ENCODE measurements at places on chromosomes 7 and 10.

GRCh38 chr10:71790749-71791440 lies 17.6 kb upstream of the VSIR start:
- no peak overlapping the region for H3K27ac ChIP-seq
- H3K36me3 ChIP-seq: no peaks in the 10 kb centered on the region
- DNase-seq: no peak

GRCh38 chr10:91328320-91328984 lies 81.7 kb upstream of the HECTD2 start:
- no peak for DNase-seq
- no peaks in the 10 kb centered on the region for H3K4me1 ChIP-seq
- H3K36me3 ChIP-seq: no peaks in the 10 kb centered on the region

GRCh38 chr10:129864082-129864481 lies 100.0 kb downstream of the EBF3 start:
- H3K4me1 ChIP-seq: no peaks in the 10 kb centered on the region
- no peak overlapping the region for H3K27ac ChIP-seq
- no peaks in the 10 kb centered on the region for H3K27me3 ChIP-seq
- no peaks in the 10 kb centered on the region for H3K36me3 ChIP-seq
- DNase-seq: no peak
- no peak overlapping the region for H3K4me3 ChIP-seq

DNA sequence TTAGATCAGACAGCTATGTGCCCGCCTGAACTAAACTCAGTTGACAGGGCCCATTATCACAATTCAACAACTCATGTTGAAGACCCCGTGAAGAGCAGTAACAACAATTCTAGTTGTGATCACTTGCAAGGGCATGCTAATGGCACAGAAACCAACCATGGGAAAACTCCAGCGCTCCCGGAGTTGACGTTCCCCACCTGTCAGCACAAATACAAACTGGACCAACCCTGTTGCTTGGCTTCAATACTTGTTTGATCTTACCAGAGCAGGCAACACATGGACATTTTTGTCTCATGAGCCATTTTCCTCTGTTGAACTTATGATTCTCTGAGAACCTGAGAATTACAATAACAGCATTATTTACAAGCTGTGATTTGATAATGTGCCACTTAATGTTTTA lies 119.0 kb upstream of the LANCL2 start:
- no peak overlapping the region for H3K4me3 ChIP-seq
- H3K27ac ChIP-seq: no peak overlapping the region
- no peak for DNase-seq
- H3K4me1 ChIP-seq: no peaks in the 10 kb centered on the region
- no peaks in the 10 kb centered on the region for H3K27me3 ChIP-seq

DNA sequence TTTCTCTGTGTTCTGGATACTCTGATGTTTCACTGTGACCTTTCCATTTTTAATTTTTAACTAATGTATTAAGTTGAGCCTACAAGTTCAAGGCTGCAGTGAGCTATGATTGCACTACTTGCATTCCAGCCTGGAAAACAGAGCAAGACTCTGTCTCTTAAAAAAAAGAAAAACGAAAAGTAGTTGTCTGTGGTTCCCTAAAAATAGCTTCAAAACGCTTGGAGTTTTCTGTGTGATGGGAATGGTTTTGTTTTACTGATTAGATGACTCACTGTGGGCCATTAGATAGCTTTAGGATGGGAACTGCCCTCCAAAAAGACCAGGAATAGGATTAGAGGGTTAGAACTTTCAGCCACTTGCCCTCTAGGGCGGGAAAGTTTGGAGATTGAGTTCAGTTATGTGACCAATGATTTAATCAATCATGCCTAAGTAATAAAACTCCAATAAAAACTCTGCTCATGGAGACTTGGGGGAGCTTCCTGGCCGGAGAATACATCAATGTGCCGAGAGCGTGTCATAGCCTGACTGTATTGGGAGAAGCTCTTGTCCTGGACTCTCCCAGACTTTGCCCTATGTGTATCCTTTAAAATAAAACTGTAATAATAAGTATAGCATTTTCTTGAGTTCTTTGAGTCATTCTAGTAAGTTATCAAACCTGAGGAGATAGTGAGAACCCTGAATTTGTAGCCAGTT lies 147.1 kb downstream of the LYZL1 start:
- H3K36me3 ChIP-seq: peaks cover 4% of the 10 kb centered on the region
- no peak overlapping the region for H3K27ac ChIP-seq
- H3K4me3 ChIP-seq: no peak overlapping the region
- H3K4me1 ChIP-seq: no peaks in the 10 kb centered on the region

GRCh38 chr10:78532480-78533042 lies 498.9 kb downstream of the RPS24 start:
- H3K36me3 ChIP-seq: no peaks in the 10 kb centered on the region
- no peak for DNase-seq
- H3K4me3 ChIP-seq: no peak overlapping the region
- H3K27ac ChIP-seq: no peak overlapping the region
- no peaks in the 10 kb centered on the region for H3K4me1 ChIP-seq

GRCh38 chr10:71023704-71024283 lies 135.4 kb upstream of the PCBD1 start:
- H3K36me3 ChIP-seq: no peaks in the 10 kb centered on the region
- H3K27me3 ChIP-seq: peaks cover 3% of the 10 kb centered on the region
- no peak for DNase-seq
- H3K4me3 ChIP-seq: no peak overlapping the region

GRCh38 chr10:126854726-126855495 lies 50.3 kb upstream of the DOCK1 start:
- H3K27ac ChIP-seq: no peak overlapping the region
- no peaks in the 10 kb centered on the region for H3K36me3 ChIP-seq
- no peak for DNase-seq
- no peaks in the 10 kb centered on the region for H3K4me1 ChIP-seq

DNA sequence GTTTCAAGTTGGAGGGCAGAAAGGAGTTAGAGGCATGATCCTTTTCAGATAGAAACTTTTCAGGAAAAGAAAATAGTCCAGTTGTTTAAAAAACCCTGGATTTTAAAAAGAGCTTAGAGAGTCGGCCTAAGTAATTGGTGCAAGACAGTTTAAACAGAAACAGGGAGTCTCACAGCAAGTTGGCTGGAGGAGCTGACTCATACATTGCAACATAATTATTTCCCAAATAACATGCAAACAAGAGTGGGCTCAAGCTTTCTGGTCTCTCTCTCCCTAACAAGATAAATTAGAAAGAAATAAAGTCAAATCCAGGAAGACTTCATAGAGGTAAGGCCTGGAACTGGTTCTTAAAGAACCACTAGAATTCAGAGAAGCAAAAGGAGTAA lies 100.3 kb upstream of the AGBL3 start:
- H3K4me3 ChIP-seq: no peak overlapping the region
- no peak for DNase-seq
- H3K4me1 ChIP-seq: no peaks in the 10 kb centered on the region
- no peak overlapping the region for H3K27ac ChIP-seq
- peaks cover 3% of the 10 kb centered on the region for H3K27me3 ChIP-seq

GRCh38 chr10:53690524-53691240 lies 918.1 kb upstream of the MBL2 start:
- H3K4me1 ChIP-seq: no peaks in the 10 kb centered on the region
- no peak overlapping the region for H3K27ac ChIP-seq
- H3K4me3 ChIP-seq: no peak overlapping the region
- H3K27me3 ChIP-seq: no peaks in the 10 kb centered on the region

DNA sequence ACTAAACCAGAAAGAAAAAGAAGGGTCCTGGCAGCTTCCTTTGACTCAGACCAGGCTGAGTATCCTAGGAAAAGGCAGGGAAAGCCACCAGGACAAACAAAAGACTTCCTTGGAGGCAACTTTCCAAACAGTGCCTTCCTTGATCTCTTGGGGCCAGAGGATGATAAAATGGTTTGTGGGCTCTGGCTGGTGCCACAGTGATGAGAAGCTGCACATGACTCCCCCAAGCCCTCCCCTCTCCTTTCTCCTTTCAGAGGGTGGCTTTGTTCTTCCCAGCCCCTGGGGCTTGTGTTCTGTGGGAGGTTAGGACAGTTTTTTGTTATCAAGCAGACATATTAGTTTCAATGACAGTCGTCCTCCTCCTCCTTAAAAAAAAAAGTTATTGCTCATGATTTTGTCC lies 183.2 kb downstream of the SEM1 start:
- DNase-seq: no peak
- no peaks in the 10 kb centered on the region for H3K36me3 ChIP-seq
- no peaks in the 10 kb centered on the region for H3K4me1 ChIP-seq
- no peak overlapping the region for H3K27ac ChIP-seq
- H3K4me3 ChIP-seq: no peak overlapping the region
- H3K27me3 ChIP-seq: no peaks in the 10 kb centered on the region

DNA sequence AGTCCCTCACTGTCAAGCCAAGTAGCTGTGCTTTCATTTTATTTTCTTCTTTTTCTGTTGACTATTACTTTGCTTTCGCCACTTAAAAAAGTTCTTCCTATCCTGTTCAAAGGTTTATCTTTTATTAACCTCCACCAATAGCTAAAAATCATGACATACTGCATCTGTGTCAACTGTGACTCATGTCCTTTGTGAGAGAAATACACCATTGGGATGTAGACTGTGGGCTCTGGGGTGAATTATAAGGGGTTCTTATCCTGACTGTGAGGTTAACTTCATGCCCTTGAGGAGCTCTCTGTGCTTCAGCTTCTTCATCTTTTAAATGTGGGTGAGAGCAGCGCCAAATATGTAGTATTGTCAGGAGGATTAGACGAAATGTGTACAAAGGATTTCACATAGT lies 71.9 kb upstream of the ANKRD30A start:
- no peaks in the 10 kb centered on the region for H3K4me1 ChIP-seq
- no peak for DNase-seq
- no peaks in the 10 kb centered on the region for H3K27me3 ChIP-seq

DNA sequence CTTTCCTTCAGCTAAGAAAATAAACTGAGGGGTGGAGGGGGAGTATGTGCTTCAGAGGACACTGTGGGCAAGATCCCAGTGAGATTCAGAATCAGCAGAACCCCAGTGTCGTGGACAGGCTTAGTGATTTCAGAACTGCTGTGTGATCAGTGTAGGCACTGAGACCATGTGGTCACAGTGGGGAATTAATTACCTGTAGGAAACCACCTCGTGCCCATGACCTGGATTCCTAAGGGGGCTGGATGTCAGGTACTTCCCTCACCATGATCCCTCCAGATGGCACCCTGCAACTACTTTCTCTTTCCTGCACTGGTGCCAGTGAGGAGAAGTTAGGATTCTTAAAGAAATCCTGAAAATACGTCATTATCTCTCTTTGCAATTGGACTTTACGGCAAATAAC lies 64.4 kb downstream of the HBP1 start:
- DNase-seq: no peak
- no peak overlapping the region for H3K27ac ChIP-seq
- no peaks in the 10 kb centered on the region for H3K4me1 ChIP-seq
- H3K36me3 ChIP-seq: peaks cover 6% of the 10 kb centered on the region
- H3K4me3 ChIP-seq: no peak overlapping the region

DNA sequence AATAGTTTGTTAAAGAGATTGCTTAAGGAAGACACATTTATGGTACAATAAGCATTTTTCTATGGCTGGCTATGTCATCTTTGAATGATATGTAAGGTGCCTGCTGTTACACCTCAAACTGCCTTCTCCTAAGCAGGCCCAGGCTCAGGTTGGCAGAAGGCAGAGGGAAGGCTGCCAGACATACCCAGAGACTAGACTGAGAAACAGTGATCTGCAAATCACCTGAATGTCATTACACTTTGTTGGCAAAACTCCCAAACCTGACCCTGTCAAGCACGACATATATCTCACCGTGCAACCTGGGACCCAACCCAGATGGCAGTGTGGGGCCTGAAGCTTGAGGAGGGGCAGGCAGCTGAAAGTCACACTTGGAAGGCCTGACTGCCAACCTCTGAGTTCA lies 136.6 kb upstream of the TARP start:
- H3K4me3 ChIP-seq: no peak overlapping the region
- no peak overlapping the region for H3K27ac ChIP-seq
- no peaks in the 10 kb centered on the region for H3K36me3 ChIP-seq
- H3K27me3 ChIP-seq: no peaks in the 10 kb centered on the region
- peaks cover 11% of the 10 kb centered on the region for H3K4me1 ChIP-seq
- no peak for DNase-seq

GRCh38 chr7:33745934-33746333 lies 159.4 kb upstream of the BMPER start:
- H3K27me3 ChIP-seq: no peaks in the 10 kb centered on the region
- DNase-seq: no peak
- H3K36me3 ChIP-seq: no peaks in the 10 kb centered on the region
- no peak overlapping the region for H3K4me3 ChIP-seq

DNA sequence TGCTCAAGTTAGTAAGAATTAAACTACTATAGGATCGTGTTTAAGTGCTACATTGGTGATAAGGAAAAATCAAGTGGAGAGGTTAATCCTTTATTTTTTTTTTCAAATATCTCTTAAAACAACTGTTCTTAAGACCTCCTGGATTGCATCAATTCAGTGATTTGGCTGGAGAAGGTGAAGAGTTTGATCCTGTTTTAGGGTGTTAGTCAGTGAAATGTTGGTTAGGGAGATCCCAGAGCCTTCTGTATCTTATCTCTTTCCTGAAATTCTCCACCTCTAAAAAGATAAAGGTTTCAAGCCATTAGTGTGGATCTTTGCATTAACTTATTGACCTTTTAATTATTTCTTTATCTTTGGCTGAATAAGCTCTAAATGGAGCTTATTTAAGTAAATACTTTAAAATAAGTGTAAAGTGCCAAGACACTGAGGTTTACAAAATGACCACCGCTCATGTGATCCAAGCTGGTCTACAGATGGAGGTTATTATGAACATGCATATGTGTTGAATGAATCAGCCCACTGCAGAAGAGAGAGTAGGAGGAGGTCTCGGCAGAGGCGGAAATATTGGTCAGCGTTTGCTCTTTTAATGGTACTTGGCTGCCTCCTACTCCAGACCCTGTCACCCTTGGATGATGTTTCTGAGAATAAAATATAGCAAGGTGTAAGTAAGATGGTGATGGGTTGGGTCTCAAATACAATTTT lies 51.8 kb upstream of the BMPER start:
- no peaks in the 10 kb centered on the region for H3K27me3 ChIP-seq
- no peak overlapping the region for H3K27ac ChIP-seq
- no peak for DNase-seq
- H3K4me3 ChIP-seq: no peak overlapping the region
- H3K36me3 ChIP-seq: no peaks in the 10 kb centered on the region

GRCh38 chr7:29623973-29624372 lies 60.3 kb downstream of the PRR15 start:
- peaks cover 3% of the 10 kb centered on the region for H3K27me3 ChIP-seq
- H3K4me3 ChIP-seq: no peak overlapping the region
- no peaks in the 10 kb centered on the region for H3K36me3 ChIP-seq
- no peak for DNase-seq

GRCh38 chr10:53619671-53620070 lies 847.1 kb upstream of the MBL2 start:
- H3K27ac ChIP-seq: no peak overlapping the region
- no peaks in the 10 kb centered on the region for H3K4me1 ChIP-seq
- no peak for DNase-seq
- no peaks in the 10 kb centered on the region for H3K27me3 ChIP-seq
- H3K36me3 ChIP-seq: no peaks in the 10 kb centered on the region
- H3K4me3 ChIP-seq: no peak overlapping the region

DNA sequence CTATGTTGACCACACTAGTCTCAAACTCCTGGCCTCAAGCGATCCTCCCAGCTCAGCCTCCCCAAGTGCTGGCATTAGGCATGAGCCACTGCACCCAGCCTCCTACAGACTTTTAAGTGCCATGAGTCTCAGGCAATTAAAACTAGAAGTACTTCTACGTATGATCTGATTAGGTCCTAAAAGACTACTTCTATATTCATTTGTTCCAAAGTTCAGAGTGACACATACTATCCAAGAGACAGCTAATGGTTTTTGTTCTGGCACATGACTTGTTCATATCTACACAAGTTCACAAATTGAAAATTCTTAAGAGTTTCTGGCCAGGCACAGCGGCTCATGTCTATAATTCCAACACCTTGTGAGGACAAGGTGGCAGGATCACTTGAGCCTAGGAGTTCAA lies 11.7 kb downstream of the ARHGAP19 start:
- no peak overlapping the region for H3K4me3 ChIP-seq
- no peaks in the 10 kb centered on the region for H3K36me3 ChIP-seq
- H3K27ac ChIP-seq: no peak overlapping the region
- no peak for DNase-seq
- H3K27me3 ChIP-seq: no peaks in the 10 kb centered on the region

Data from DND-41 (cell line).